ENCODE measurements at places on chromosomes 11 and 22. TPM values are rescaled to one million over a fixed set of nuclear protein-coding genes. Genes with fewer than 3 reads are reported as not detected.

GRCh38 chr11:102989379-102990047 lies 34.0 kb upstream of the MMP13 start:
- no peak for DNase-seq

DNA sequence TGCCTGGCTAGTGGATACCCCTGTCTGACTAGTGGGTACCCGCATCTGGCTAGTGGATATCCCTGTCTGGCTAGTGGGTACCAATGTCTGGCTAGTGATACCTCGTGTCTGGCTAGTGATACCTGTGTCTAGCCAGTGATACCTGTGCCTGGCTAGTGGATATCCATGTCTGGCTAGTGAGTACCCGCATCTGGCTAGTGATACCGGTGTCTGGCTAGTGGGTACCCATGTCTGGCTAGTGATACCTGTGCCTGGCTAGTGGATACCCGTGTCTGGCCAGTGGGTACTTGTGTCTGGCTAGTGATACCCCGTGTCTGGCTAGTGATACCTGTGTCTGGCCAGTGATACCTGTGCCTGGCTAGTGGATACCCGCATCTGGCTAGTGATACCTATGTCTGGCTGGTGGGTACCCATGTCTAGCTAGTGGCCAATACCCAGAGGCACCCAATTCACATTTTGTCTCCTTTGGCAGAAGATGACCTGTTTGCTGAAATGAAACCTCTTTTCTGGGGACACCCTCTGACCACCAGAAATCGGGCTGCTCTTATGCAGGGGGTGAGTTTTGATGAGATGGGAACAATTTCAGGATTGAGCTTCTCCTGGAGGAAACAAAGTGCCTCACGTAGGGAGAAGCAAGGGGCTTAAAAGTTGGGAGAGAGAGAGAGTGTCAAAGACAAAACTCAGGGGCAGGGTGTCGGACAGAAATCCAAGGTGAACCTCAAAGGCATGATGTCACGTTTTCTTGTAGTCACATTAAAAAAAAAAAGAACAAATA lies 63.4 kb downstream of the SMIM38 start:
- DNase-seq, result no peak

Gene OLFML1
- not detected for total RNA-seq

Gene OR2AG1
- not detected for total RNA-seq

GRCh38 chr11:125141178-125141577 lies 23.4 kb upstream of the PKNOX2 start:
- DNase-seq, result no peak

Gene OR52N4
- total RNA-seq, result not detected

Data from glomerular endothelial cell (primary cell).